Stimulated activated CD4-positive, alpha-beta T cell treated with anti-CD3 and anti-CD28 coated beads, Interleukin-15, amount 100 ng/mL, for 1 hour (primary cell): ENCODE measurements at places on chromosomes 3 and 15.

DNA sequence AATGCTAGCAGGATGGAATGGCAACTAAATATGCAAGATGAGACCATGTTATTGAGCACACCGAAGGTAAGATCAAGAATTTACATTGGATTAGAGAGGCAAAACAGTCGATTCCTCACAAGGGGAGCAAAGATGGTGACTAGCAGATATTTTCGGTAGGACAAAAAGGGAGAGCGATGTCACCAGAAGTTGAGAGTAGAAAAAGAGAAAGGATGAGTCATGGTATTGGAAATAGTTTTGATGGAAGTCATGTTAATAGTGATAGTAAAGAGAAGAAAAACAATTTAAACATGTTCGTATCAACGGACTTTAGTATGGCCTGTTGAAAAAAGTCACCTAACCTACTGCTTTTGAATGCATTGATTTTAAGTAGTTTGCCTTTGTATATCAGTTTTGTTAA, 55.0 kb downstream of the UBE2E2 start:
- no peak for DNase-seq

DNA sequence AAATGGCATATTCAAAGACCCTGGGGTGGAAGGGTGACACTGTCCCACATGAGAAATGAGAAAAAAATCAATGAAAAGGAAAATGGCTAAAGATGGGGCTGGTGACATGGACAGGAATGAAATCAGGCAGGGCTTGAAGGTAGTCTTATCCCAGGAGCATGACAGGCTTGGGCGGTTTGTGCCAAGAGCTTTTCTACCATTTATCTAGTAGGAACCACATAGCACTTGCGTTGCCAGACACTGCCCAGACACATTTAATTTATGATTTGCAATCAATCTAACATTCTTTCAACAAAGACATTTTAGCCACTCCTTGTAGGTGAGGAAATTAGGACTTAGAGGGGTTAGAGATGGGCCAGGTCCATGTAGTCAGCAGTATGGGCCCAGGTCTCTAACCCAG, 106.6 kb upstream of the NR2F2 start:
- DNase-seq = no peak

DNA sequence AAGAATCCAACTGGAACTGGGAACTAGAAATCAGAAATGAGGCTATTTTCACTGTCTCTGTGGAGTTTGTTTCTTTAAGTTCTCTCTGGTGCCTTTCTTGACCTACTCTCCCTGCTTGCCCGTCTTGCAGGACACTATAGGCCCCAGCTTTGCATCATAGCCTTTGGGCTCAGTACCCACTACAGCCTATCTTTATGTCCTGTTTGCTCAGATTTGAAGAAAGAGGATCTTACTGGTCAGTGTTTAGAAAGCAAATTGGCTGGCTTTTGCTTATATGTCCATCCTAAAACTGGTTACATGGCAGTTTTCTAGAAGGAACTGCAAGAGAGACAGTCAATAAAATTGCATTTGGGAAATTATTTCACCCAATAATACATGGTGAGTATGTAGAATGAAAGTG, 231.8 kb upstream of the TBL1XR1 start:
- DNase-seq = no peak

DNA sequence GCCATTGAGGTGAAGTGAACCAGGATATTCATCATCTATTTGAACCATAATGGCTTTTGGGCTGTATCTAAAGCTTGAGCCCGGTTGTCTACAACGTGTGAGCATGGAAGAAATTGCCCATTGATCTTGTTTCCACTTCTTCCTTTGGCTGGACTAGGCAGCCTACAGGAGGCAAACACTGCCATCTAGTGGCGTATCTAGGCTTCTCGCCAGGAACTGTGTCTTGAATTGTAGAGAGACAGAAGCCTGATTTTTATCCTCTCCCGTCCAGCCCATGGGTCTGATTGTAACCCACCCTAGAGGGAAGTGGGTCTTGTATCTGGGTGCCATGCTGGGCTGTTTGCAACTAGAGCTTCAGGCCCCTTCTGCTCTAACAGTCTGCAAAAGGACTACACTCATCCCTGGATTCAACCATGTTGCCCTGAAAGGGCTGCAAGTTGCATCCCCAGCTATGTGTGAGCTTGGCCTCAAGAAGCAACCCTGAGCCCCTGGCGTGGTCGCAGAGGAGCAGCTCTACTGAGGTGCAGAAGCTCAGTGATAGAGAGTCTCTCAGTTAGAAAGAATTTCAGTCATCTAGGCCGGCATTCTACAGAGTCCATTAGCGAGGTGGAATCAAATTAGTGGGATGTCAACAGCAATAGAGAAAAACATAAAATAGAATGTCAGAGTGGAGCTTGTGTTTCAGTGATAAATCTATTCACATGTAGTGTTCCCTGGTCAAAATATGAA, 170.2 kb upstream of the UMPS start:
- peak; percentile 9 for DNase-seq

DNA sequence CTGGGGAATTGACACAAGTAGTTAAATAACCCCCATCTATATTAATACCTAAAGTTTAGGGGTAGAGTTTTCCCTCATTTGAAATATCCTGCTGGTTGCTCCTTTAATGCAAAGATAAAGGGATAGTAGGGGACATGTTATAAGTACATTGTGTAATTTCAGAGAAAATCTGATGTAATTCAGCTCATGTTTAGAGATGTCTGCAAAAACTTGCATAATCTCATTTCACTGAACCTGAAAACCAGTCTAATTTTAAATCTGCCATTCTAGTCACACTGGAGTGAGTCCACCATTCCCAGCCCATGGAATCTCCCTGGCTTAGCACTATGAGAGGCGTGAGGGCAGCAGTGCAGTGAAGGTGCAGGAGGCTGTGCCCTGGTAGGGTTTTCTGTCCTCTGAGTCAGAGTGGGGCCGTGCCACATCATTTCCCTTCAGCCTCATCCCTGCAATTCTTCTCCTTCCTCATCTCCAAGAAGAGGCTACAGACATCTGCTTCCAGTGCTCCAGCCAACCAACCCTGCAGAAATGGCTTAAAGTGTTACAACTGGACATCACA, 246.3 kb upstream of the UMPS start:
- no peak for DNase-seq

GRCh38 chr15:82852941-82853561, 43.6 kb downstream of the WHAMM start:
- DNase-seq = no peak

DNA sequence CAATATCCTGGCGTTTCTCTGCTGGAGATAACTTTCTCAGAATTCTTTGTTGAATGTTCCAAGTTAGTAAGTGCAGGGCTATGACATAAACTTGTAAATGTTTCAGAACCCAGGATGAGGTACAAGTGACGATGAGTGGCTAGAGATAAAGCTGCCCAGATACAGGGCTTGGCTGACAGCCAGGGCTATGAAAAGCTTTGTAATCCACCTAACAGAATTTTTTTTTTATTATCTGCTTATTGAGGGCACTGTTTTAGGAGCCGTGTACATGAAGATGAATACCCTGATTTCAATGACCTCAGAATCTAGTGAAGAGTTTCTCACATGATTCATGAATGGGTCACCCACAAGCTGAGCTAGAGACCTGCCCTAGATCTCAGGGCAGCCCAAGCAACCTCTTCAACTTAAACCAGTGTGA, 431.4 kb downstream of the DIPK2A start:
- DNase-seq = no peak

- no peak for DNase-seq
Measured at GRCh38 chr3:42901073-42901415, 4.9 kb upstream of the ZNF662 start.

GRCh38 chr15:47194718-47195117, 522.6 kb upstream of the SEMA6D start:
- DNase-seq = no peak

DNA sequence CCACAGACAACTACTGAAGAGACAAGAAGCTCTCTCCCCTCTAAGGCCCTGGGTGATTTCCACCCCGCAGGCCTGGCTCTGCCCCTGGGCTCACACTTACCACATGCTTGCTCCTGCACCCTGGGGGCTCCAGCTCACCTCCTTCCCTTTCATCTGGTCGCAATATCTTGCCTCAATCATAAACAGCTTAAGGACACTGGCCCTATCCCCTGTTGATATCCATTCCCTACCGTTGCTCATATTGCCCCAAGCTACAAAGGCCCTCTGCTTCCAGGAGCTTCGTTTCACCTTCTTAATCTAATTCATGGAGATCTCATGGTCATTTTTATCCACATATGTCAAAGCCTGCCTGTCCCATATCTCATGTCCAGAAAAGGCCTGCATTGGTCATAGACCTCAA, 46.0 kb upstream of the TSEN2 start:
- DNase-seq = no peak

DNA sequence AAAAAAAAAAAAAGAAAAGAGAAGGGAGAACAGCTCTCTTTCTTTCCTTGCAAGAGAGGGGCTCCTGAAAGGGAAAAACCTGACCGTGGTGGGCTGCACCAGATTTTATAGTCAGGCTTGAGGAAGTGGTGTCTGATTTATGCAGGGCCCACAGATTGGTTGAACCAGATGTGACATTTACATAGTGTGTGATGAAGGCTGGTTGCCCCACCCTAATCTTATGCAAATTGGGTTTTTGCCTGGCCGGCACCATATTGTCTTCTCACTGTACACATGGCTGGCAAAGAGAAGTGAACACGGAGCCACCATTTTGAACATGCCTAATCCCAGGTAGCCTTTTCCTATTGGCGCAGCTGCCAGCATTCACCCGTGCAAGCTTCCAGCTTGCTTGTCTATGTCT, 154.4 kb downstream of the OXSM start:
- DNase-seq = no peak

GRCh38 chr15:95394186-95395067, 936.1 kb upstream of the NR2F2 start:
- no peak for DNase-seq

- no peak for DNase-seq
Measured at GRCh38 chr3:154835639-154836038, 244.5 kb upstream of the MME start.
